T-cell (primary cell): ENCODE measurements at places on chromosomes 13 and 19. TPM values are rescaled to one million over a fixed set of nuclear protein-coding genes. Genes with fewer than 3 reads are reported as not detected.

- DNase-seq: no peak
These were observed 810 bp downstream of the ZNF627 start for GRCh38 chr19:11598103-11598483.

GRCh38 chr13:111458001-111458531, 137.6 kb downstream of the TEX29 start:
- DNase-seq: no peak

The PRPF31 gene
- 69.8 TPM for total RNA-seq

DNA sequence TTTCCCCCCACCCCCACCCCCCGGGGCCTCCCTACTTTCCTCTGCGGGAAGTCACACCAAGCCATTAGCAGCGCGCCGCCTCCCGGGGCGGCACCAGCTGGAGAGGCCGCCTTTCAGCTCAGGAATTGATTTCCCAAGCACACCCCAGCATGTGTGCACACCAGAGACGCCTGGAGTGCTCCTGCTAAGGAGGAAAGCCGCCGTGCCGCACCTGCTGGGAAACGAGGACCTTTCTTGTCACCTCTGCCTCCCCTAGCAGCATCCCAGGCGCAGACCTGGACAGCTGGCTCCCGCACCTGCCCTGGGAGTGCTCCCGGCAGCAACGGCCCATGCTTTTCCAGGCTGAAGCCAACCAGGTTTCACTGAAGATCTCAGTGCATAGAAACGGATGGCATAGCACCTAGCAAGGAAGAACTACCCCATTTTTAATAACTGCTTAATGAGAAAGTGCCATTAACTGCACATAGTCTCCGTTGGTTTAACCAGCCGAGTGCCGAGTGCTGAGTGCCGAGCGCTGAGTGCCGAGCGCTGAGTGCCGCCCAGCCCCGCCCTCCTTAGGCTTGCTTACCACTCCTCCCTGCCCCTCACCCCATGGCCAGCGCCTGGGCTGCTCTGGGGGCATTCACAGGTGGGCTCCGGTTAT, 165.0 kb downstream of the USP12 start:
- DNase-seq: no peak

The EDNRB gene
- 0.35 TPM for total RNA-seq

- no peak for DNase-seq
These were observed 20.0 kb upstream of the SPACA7 start for GRCh38 chr13:112356190-112356589.

The IZUMO4 gene
- 21.9 TPM for total RNA-seq

DNA sequence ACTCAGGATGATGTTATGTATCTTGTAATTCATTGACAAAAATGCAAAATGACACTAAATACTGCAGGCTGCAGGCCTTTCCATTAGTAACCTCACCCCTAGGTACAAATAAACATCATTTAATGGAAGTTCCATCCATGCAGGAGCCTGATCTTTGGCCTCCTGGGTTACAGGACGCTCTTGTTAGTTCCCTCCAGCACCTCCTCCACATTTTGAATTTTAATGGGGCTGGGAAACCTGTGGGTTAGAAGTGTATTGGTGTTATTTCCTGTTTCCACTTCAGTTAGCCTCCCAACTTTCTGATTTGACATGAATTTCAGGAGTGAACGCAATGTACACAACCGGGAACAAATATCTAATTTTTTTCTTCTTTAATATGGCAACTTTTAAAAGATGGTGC, 237.1 kb upstream of the ARGLU1 start:
- no peak for DNase-seq
